ENCODE measurements at places on chromosomes 16 and 17.

- no peak for DNase-seq
Observed at GRCh38 chr16:23016368-23016767, 132.9 kb downstream of the USP31 start.

GRCh38 chr16:68423771-68424170 lies 24.5 kb downstream of the SMPD3 start:
- DNase-seq = no peak

DNA sequence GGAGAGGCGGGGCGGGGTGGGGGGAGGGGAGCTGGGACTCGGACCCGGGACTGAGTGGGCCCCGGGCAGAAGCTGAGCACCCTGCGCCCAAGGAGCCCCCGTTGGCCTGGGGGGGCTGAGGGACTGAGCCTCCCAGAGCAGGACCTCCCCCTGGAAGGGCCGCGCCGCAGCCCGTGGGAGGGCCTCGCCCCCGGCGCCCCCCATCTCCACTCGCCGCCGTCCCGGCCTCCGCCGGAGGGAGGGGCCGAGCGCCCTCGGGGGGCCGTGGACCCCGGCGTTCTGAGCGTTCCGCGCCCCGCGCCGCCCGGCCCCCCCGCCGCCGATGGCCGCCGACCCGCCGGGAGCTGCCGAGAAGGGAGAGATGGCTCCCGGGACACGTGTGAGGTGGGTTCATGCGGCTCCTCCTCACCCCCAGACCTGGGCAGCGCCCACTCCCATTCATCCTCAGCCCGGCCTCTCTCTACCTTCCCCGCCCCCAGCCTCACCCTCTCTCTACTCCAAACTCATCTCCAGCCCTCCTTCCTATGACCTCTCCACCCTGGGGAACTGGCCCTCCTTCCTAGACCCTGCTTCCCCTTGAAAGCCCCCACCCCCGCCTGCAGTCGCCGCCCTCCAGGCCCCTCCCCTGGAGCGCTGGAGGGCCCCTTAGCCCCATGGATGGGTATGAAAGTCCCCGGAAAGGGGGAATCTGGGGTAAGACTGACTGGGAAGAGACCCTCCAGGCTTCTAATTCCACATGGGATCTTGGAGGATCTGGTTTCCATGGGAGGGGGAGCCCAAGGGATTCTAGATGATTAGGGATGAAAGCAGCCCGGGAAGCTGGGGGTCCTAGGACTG lies 922 bp downstream of the FBXL19 start:
- no peak for DNase-seq

DNA sequence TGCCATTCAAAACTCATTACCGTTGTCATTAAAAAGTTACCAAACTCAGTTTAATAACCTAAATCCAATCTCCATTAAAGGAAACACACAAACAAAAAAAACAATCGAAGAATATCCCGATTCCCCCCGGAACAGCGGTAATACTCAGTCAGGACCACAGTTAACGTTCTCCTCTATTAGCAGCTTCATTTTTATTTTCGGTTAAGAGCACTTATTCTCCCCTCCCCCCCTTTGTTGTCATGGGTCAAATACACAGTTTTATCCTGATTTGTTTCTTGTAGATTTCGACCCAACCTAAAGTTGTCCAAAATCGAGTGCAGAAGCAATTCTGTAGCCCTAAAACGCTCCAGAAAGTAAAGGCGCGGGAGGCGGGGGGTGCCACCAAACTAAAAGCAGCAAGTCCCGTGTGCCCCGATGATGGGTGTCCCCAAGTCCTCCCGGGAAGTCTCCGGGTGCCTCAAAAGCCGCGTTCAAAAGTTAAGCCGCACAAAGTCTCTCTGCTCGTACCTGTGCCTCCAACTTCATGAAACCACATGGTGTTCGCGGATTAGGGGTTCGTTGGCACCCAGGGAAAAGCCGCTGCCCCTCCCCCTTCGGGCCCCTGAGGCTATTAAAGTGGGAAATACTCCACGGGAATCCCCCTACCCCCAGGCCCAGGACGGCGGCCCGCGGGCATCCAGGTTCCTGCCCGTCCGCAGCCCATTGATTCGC lies 996 bp downstream of the SUMO2 start:
- DNase-seq = peak; percentile 15

DNA sequence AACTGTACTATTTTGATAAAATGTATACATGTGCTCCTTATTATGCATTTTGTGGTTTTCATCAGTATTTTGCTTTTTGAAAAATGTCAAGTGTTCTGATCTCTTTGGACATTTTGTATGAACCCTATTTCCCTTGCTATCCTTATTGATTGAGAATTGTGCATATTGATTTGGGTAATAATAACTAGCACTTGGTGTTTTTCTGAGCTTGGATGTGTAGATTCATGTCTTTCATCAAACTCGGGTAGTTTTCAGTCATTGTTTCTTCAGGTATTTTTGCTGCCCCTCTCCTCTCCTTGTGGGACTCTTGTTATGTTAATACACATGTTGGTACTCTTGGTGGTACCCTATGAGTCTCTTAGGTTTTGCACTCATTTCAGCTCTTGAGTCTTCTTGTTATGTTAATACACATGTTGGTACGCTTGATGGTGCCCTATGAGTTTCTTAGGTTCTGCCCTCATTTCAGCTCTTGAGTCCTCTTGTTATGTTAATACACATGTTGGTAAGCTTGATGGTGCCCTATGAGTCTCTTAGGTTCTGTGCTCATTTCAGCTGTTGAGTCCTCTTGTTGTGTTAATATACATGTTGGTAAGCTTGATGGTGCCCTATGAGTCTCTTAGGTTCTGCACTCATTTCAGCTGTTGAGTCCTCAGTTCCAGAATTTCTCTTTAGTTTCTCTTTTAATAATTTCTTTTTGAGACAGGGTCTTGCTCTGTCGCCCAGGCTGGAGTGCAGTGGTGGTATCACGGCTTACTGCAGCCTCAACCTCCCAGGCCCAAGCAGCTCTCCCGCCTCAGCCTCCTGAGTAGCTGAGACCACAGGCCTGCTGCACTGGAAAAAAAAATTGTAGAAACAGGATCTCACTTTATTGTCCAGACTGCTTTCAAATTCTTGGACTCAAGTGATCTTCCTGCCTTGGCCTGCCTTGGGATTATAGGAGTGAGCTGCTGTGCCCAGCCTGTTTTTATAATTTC lies 19.3 kb downstream of the ZNF750 start:
- no peak for DNase-seq

DNA sequence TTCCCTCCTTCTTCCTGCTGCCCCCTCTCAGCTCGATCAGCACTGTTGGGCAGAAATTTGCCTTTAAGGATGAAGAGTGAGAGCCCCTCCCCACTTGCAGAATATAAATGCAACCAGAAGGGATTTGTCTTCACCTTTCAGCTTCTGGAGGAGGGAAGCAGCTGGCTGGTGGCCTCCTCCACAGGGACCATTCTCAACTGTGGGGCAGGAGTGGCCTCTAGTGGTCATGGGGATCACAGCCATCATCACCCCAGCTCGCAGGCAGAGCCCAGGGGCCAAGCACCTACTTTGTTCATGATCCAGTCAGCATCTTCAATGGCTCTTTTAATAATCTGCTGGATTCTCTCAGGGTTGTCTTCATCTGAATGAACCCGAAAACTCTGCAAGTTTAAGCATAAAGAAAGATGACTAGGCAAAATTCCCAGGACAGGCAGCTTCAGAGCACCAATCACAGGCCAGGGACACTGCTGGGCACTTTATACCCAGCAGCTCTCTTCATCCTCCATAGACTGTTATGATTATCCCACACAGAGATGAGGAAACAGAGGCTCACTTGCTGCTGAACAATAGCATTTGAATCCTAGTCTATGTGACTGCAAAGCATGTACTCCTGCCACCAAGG lies 13.1 kb downstream of the LYRM9 start:
- peak; percentile 24 for DNase-seq

DNA sequence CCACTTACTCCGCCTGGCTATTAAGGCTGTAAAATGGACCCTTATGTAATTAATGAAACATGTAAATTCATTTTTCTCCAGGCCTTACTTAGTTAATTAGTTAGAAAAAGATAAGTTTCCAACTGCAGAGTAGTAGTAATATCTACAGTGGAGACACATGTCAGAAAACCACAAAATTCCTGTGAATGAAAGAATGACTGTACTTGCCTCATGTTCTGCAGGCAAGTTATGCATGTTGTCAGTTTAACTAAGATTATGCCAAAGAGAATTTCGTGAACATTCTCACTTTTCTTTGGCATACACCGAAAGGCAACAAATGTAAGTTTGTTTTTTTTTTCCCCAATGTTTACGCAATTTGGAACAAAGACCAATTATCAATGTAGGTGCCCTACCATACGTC lies 16.8 kb upstream of the CCL1 start:
- DNase-seq = no peak

DNA sequence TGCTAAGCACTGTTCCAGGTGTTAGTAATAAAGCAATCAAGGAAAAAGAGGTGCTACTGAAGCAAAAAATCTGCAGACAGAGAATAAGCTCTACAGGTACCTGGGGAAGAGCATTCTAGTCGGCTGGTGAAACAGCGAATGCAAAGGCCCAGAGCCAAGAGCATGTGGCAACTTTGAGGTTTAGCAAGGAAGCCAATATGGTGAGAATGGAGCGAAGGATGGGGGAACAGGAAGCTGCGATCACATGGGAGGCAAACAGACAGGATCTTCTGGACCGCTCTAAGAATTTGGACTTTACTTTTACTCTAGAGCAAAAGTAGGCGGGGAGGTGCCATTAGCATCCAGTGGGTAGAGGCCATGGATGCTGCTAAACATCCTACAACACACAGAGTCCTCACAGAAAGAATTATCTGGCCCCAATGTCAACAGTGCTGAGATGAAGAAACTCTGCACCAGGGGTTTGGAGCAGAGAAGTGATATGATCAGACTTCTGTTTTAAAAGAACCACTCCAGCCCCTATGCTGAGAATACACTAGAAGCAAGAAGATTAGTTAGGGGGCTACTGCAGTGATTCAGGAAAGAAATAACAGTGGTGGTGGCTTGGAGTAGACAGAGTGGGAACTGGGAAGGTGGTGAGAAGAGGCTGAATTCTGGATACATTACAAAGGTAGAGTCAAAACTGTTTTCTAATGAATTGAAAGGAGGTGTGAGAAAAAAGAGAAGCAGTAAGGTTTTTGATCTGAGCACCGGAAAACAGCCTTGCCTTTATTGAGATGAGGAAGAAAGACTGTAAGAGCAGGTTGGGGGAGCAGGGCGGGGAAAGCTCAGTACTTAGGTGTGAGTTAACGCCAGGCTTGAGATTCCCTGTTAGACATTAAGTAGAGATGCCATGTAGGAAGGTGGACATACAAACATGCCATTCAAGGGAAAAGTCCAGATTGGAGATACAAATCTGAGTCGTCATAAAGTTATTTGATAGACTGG lies 11.0 kb downstream of the EFTUD2 start:
- no peak for DNase-seq

DNA sequence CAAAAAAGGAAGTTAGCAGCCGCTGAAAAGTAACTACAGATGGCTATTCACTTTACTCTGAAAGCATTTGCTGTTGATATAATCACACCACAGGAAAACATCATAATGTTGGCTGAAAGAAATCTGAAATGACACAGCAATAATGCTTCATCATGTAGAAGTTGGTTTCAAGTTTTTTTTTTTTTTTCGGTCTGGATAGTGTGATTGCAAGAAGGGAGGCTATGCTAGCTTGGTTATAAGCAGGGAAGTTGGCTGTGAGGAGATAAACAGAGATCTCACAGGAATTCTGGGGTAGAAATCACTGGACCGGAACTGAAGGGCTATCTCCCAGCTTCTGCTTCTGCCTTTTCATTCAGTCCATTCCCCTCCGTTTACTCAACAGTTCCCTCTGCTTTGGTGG lies 57.9 kb downstream of the MYO1D start:
- no peak for DNase-seq

GRCh38 chr17:67559381-67559966 lies 158.3 kb upstream of the NOL11 start:
- no peak for DNase-seq

DNA sequence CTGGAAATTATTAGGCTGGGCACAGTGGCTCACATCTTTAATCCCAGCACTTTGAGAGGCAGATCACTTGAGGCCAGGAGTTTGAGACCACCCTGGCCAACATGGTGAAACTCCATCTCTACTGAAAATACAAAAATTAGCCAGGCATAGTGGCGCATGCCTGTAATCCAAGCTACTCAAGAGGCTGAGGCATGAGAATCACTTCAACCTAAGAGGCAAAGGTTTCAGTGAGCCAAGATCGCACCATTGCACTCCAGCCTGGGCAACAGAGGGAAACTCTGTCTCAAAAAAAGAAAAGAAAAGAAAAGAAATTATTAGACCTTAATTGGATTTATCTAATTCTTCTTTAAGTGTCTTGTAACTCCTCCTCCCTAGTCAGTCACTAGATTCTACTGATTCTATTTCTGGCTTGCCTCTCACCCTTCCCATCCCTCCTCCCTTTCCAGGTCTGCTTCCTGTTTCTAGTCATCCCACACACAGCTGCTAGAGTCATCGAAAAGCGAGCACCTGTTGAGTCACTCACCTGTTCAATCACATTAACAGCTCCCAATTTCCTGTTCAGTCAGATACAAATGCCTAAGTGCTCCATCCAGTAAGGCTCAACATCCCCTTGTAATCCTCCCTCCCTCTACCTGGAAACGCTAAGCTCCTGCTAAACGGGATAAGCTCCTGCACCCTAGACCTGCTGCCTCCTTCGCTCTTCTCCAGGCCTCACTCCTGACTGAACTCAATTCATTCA lies 34.6 kb downstream of the ERN1 start:
- DNase-seq = no peak

GRCh38 chr17:38582069-38582468 lies 23.7 kb downstream of the SRCIN1 start:
- no peak for DNase-seq

- DNase-seq = no peak
Observed at GRCh38 chr17:76250141-76250540, 9.8 kb upstream of the RNF157 start.

DNA sequence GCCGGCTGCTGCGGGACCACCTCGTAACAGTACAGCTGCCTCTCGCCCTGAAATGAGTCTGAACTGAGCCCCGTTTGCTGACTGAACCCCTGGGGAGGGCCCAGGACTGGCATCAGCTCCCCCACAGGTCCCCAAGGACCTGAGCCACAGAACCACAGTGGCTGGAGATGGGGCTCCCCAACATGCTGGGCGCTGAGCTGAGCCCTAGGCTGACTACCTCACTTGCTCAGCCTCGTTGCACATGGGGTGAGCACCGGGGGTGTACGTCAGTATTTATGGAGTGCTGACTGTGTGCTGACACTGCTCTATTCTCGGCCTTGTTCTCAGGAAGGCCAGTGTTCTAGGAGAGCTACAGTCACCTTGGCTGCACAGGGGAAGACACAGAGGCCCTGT lies 6.6 kb upstream of the VASN start:
- no peak for DNase-seq

- no peak for DNase-seq
Observed at GRCh38 chr16:12434567-12434966, 369.1 kb downstream of the CPPED1 start.

- DNase-seq = no peak
Observed at GRCh38 chr16:69644790-69645189, 79.0 kb downstream of the NFAT5 start.

- no peak for DNase-seq
Observed at GRCh38 chr16:27290562-27290961, 22.0 kb upstream of the NSMCE1 start.

GRCh38 chr17:48173191-48173984 lies 65.8 kb downstream of the SNX11 start:
- DNase-seq = no peak

Data from activated CD8-positive, alpha-beta memory T cell treated with anti-CD3 and anti-CD28 coated beads for 48 hours (primary cell).